Dorsolateral prefrontal cortex (tissue), 122 donors: ENCODE measurements at places on chromosomes 13 and 19.
A peak's percentile ranks its signal among the peaks of the same experiment; 100 is the strongest.

GRCh38 chr13:40228496-40228895, 437.9 kb downstream of the FOXO1 start:
- DNase-seq, result no peak

- no peak for DNase-seq
Measured at GRCh38 chr19:42452590-42452989, 9.8 kb upstream of the CXCL17 start.

- DNase-seq, result peak; percentile 93
Measured at GRCh38 chr13:26253787-26254582, at the start of gene CDK8. Gene CDK8 (plus strand): TSS chr13:26254129. CDS start chr13:26254642, 513 bp downstream.

GRCh38 chr13:60787083-60787482, 390.1 kb downstream of the TDRD3 start:
- no peak for DNase-seq

DNA sequence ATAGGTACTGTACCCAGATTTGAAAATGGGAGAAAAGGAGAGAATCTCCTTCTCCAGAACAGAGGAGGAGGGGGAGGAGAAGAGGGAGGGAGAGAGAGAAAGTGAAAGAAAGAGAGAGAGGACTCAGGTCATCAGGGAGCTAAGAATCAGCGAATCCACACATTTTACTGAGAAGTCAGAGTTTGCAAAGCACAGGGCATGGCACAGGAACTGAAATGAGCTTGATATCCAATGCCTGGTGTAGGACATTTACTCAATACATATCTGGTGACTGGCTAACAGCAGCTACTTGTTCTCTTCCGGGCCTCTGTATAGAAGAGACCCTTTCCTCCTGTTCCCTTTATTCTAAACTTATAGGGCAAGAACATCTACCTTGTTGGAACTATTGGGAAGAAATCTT, 375.1 kb downstream of the KLF5 start:
- DNase-seq, result no peak

- DNase-seq, result no peak
Measured at GRCh38 chr13:27904719-27905118, 15.1 kb upstream of the PDX1 start.

GRCh38 chr19:32018014-32018413, 327.4 kb upstream of the ZNF507 start:
- no peak for DNase-seq

- no peak for DNase-seq
Measured at GRCh38 chr13:59047546-59047945, 1116.2 kb downstream of the DIAPH3 start.

DNA sequence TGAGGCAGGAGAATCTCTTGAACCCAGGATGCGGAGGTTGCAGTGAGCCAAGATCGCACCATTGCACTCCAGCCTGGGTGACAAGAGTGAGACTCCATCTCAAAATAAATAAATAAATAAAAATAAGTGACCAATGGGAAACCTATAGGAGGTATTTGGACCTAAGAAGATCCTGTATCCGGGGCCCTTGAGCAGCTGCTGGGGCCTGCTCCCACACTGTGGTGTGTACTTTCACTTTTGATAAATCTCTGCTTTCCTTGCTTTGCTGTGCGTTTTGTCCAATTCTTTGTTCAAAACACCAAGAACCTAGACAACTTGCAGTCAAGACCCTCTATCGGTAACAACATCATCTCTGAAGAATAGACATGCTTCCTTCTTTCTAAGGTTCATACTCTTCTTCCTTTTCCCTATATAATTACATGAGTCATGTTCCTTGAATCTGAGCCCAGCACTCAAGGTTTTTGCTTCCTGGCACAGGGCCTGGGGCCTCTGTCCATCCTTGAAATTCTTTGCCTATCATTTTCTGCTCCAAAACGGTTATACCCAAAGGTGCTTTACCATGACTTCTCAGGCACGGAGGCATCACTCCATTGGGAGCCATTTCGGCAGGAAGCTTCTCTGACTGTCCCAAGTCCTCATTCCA, 14.2 kb upstream of the PNMA8C start:
- no peak for DNase-seq

GRCh38 chr19:39531834-39532232, 819 bp downstream of the EID2B start:
- DNase-seq, result no peak

DNA sequence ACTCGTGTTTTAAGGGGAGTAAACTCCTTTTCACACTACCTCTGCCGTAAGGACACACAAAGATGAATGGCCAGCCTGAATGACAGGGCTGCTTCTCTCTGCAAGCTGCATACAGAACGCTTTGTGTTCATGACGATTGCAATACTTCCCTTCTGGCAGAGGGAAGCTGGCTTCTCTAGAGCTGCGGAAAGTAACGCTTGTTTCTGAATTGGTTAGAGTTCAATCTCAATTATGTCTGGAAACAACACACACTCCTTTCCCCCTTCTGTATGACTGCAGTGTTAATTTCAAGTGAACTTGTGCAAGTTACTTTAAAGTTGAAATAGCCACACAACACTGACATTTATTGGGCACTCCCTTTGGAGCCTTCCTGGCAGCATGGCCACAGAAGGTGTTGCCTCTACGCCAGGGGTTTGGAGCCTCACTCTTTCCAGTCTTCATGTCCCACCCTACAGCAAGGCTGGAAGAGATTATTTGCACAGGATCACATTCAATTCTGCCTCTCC, 242.6 kb downstream of the NDFIP2 start:
- no peak for DNase-seq

GRCh38 chr19:1780272-1780958, 27.1 kb downstream of the ONECUT3 start:
- no peak for DNase-seq

GRCh38 chr19:47315125-47315821, 5.6 kb downstream of the C5AR1 start:
- DNase-seq, result no peak

DNA sequence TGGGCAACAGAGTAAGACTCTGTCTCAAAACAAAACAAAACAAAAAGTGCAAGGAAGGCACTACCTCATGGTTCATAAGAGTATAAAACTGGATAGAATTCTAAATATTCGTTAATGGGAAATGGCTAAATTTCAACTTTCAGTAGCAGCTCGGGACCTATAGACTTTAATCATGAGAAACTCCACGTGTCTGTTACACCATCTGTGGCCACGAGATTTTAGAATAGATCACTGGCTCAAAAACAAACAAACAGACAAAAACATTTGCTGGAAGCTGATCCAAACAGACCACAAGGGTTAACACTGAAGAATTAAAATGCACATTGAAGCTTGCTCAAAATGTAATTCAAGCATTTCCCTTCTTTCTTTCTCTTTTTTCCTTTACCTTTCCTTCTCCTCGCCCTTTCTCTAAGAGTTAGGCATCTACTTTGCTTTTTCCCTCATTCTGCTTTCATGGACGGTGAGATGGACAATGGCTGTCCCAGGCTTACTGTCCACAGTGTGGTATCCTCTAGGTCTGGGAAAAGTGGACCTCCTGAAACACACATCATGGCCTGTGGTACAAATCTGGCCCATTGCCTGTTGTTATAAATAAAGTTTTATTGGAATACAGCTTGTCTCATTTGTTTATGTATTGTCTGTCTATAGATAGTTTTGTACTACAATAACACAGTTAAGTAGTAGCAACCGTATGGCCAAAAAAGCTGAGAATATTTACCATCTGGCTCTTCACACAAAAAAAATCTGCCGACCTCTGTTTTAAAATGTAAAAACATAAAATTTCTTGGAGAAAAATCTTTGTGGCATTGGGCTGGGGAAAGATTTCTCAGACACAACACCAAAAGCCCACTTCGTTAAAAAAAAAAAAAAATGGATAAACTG, 10.3 kb downstream of the ELAVL1 start:
- no peak for DNase-seq

GRCh38 chr13:30027569-30028455, 177.4 kb upstream of the UBL3 start:
- no peak for DNase-seq

DNA sequence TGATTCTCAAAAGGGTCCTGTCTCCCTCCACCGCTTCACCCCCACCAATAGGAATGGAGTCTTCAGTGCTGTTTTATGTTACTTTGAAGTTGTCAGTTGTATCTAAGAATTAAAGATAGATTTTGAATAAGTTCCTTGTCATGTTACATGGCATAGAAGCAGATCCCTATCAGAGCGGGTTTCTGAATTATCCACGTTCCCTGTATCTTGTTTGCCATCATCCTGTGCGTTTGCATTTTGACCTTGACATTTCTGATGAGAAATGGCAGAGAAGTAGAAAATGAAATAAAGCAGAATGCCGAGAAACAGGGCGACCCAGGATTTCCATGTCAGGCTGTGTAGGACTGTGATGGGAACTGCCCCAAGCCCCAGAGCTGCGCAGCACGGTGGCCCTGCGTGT, 120.7 kb upstream of the RNF113B start:
- DNase-seq, result no peak
